Activated naive CD4-positive, alpha-beta T cell treated with Interleukin-2 at 50 U/mL for 16 hours (primary cell): ENCODE measurements at places on chromosomes 5 and 9.

DNA sequence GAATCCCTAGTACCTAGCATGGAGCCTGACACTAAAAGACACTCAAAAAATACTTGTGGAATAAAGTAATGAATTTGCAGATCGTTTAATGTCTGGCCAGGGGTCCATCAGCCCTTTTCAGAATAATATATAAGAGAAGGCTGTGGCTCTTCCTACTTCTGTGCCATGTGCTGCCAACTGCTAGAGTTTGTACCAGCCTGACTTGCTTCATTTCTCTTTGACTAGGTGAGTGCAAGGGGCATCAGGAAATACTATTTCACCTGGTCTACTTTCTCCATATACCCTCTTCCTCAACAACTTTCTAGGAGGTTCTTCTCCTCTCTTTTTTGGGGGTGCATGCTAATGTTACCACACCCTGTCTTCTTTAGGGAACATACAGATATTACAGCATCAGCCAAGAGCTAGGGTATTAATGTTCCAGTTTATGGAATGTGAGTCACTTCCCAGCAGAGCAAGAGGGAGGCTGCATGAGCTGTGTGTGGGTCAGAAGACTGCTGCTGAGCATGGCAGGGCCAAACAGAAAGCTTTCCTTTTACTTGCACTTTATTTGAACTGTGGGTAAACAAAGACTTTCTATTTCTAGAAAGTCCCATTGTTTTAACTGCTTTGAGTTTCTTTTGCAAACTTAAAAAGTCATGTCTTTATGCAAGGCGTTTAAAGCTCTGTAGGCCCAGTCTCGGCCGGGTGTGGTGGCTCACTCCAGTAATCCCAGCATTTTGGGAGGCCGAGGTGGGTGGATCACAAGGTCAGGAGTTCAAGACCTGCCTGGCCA lies 158.9 kb downstream of the ADAMTSL1 start:
- DNase-seq, result no peak

DNA sequence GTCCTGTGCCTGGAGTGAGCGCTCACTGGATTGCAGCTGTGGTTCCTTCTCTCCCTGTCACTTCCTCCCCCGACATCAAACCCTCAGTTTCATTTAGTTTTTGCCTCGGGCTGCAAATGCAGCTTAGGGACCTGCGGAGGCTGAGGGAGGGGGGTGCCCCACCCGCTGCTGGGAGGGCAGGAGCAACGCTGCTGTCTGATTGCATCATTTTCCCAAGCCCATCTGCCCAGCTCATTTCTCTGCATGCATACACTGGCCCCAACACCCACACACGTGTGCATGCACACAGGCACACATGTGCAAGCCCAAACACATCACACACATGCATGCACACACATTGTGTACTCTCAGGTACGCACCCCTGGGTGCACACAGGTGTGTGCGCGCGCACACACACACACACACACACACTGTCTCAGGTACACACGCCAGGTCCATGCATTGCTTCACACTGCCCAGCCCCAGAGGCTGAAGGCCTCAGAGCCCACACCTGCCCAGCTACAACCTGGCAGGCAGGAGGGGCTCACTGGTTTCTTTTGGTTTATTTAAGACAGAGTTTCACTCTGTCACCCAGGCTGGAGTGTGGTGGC lies 3.4 kb downstream of the ASS1 start:
- DNase-seq, result peak; percentile 5

DNA sequence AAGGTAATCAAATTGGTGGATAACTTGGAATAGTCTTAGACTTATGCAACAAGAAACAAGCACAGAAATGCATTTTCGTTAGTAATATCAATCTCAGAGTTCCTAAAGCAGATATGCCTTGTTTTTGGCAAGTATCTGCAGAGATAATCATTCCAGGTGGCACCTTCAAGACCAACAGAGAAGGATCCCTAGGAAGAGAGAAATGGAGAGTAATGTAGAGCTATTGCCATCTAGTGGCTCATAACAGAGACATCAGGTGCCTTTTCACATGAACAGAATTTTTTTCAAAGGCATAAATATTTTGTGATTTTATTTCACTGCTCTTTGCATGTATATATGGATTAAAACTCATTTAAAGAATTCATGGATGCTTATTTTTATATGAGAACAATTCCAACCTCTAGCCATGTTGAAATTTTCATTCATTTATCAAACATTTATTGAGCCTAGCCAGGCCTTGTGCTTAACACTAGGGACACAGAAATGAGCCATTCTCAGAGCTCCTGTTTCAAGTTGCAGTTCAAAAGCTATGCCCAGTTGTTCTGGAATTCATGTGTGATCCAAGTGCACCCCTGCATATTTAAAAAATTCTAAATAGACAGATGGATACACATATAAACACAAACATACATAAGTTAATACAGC lies 117.5 kb upstream of the OR13F1 start:
- DNase-seq, result no peak

- DNase-seq, result no peak
Observed at GRCh38 chr5:169450464-169450863, 133.1 kb upstream of the SPDL1 start.

- no peak for DNase-seq
Observed at GRCh38 chr5:132303589-132303988, 9.4 kb downstream of the SLC22A4 start.

DNA sequence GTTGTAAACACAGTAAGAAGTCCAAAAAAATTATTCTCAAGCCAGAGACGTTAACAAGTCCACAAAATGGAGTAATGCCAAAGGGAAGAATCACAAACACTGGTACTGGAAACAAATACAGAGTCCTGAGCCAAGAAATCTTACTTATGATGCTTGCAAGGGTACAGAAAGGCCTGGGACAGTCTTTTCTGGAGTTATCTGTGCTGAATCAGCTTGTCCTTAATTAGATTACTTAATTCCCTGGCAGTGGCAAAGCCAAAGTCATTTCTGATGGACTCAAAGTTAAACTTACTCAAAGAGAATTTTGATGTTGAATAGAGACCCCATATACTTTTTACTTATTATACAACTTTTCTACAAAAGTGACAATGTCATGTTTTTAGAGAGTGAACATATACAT lies 610.5 kb upstream of the ITGA1 start:
- no peak for DNase-seq
